Stimulated activated CD4-positive, alpha-beta T cell treated with anti-CD3 and anti-CD28 coated beads, Interleukin-1b, Interleukin-23, amount 100 ng/mL, for 24 hours (primary cell): ENCODE measurements at places on chromosomes 7 and 10.

GRCh38 chr10:126208726-126209302, 179.5 kb downstream of the ADAM12 start:
- no peak for DNase-seq

GRCh38 chr7:31494421-31494820, 19.5 kb upstream of the ITPRID1 start:
- no peak for DNase-seq

DNA sequence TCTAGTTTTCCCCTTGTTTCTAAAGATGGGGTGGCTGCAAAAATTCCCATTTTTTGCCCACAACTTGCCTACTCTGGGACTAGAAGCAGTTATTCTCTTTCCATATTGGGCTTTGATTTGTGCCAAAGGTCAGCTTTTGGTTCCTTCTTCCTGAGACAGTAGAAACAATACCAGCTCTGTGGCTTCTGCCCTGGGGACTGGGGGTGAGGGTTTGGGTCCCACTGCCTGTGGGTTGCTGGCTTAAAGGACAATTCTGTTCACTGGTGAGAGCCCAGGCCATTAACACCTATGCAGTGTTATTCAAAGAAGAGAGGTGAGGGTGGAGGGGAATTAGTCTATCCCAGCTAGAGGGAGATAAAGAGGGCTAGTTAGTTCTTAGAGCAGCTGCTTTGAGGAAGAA, 171.5 kb downstream of the CPEB3 start:
- no peak for DNase-seq

GRCh38 chr10:58618158-58618676, 105.5 kb downstream of the BICC1 start:
- DNase-seq, result no peak

GRCh38 chr7:139692723-139693122, 85.1 kb downstream of the HIPK2 start:
- DNase-seq, result no peak

GRCh38 chr7:41640487-41640886, 62.4 kb downstream of the INHBA start:
- DNase-seq, result no peak

- no peak for DNase-seq
Observed at GRCh38 chr10:33798754-33799153, 464.3 kb upstream of the NRP1 start.

DNA sequence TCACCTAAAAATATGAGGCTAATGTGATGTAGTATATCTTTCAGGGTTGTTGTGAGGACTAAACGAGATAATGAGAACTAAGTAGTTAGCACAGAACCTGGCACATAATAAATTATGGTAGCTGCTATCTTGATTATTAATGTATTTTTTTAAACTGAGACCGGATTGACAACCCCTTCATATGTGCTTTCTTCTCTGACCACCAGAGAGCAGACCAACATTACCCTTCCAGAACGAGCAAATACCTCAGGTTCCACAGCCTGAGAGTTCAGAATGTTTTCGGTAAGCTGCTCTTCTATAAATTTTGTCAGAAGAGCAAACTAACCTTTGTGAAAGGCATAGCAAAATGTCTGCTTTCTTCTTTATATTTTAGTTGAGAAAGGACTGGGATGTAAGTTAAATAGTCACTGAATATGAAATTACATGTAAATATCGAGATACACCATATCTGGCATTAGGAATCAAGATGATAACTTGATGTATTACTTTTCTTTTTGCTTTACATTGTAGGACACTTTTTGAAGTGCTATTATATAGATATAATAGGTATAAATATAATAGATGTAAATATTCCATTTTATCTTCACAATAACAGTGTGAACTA, 13.6 kb upstream of the BPGM start:
- DNase-seq, result no peak

DNA sequence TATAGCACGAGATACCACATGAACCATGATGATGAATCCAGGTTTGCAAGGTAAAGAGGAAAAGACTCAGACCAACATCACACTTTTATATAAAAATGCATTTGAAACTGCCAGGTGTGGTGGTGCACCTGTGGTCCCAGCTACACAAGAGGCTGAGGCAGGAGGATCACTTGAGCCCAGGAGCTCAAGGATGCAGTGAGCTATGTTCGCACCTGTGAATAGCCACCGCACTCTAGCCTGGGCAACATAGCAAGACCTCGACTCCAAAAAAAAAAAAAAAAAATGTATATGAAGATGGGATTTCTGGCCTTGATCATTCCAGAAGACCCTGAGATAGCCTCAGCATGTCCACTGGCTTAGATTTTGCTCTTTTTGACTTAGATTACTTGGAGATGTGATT, 161.6 kb downstream of the PARD3 start:
- no peak for DNase-seq

GRCh38 chr7:8070451-8071180, 102.0 kb downstream of the GLCCI1 start:
- no peak for DNase-seq

GRCh38 chr10:99329304-99329553, at the start of gene CNNM1:
Gene CNNM1, plus strand, starts transcription at chr10:99329356. Its CDS starts 32 bp downstream, at chr10:99329388.
- DNase-seq, result peak; percentile 34
